ENCODE measurements at places on chromosomes 5 and 9.

- DNase-seq: no peak
Observed at GRCh38 chr5:121285801-121286521, 565.7 kb upstream of the FTMT start.

DNA sequence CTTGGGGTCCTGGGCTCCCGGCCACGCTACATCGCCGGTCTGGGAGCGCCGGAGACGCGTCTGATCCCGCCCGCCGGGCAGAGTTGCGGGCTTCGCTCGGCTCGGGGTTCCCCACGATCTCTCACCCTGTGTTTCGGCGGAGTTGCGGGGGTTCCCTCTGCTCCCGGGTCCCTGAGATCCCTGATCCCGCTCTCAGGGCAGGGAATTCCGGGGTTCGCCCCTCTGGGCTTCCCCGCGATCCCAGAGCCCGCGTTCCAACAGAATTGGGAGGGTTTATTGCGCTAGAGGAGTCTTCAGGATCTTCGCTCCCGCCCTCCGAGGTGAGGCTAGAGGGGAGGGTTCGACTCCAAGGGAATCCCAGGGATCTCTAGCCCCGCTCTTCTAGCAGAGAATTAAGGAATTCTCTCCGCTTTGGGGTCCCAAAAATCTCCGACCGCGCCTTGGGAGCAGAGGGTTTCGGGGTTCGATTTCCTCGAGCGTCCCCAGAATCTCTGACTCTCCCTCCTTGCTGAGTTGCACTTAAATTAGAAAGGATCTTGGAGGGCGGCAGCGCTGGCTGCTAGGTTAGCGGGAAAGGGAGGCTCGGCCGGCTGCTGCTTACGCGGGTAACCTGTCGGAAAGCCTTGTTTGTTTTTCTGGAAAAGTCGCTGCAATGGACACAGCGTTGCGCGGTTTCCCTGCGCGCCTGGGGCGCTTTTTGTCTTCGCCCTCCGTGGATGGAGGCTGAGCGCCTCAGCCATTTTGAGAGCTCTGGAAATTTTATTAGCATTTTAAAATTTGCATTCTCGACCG, 1.3 kb downstream of the DMRT1 start:
- no peak for DNase-seq

DNA sequence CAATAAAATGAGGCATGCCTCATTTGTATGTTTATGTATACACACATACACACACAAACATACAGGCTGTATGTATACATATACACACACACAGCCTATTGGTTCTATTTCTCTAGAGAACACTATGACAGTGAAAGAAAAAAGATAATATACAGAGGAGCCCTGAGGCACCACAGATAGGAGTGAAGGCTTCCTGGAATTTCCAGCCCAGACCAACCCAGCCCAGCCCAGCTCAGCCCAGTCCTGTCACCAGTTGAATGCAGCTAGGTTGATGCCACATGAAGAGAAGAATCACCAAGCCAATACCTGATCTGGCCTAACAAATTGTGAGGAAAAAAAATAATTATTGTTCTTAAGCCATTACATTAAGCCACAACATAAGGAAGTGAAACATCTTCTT, 126.9 kb upstream of the PDE4D start:
- DNase-seq: no peak

- DNase-seq: no peak
Observed at GRCh38 chr5:145511351-145511750, 323.8 kb downstream of the PRELID2 start.

DNA sequence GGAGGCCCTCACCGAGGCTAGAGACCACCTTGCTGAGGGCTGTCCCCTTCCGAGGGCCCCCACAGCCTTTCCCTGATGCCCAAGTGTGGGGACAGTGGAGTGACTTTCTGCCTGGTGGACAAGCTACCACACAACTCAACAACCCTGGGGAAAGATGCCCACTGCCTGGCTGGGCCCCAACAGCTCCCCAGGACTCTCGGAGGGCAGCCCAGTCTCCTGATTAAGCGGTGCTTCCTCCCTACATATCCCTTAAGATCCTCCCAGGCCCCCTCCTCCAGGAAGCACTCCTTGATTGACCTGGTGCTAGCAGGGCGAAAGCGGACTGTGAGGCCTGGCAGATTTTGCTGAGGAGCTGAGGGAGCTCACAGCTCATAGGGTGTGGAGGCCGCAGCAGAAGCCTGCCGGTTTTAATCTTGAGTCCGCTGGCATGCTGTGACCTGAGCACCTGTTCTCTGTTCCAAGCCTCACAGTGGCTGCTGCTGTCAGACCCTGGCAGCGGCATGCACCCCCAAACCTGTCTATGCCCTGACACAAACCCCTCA, 2.2 kb downstream of the NSMF start:
- no peak for DNase-seq

DNA sequence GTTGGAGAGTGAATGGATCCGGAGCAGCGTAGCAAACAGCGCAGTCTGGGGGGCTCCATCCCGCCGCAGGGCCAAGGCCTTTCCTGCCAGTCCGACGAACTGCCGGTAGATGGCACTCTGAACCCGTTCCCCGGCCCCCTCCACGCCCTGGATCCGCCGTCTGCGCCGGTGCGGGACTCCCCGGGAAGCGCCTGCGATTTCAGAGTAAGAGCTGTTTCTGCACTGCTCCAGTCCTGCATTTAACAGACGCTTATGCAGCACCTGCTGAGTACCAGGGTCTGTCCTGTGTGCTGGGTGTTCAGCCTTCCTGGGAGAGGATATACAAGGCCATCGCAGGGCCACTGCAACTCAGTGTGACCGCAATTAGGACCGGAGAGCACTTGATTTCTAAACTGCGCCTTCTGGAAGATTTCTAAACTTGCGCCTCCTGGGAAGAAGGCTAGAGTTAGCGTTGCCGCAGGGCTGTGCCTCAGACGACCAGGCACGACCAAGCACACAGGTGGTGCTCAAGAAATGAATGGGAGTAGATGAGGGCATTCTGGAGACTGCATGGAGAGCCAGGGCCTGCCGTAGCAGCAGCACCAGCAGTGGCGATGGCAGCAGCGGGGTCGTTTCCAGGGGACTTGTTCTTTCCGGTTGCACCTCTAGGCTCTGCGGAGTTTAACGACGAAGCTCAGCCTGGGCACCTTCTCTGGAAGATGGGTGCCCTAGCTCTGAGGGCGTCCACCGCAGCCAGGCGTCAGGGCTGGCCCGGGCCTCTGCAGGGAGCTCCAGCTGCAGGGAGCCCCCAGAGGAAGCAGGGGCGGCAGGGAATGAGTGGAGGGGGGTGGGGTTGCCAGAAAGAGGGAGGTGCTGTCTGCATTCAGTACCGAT, 14.3 kb upstream of the TIFAB start:
- DNase-seq: no peak

GRCh38 chr5:151198861-151199260, 25.0 kb downstream of the CCDC69 start:
- DNase-seq: no peak

GRCh38 chr5:32231241-32231640, 57.1 kb upstream of the GOLPH3 start:
- no peak for DNase-seq
